ENCODE measurements at places on chromosomes 7 and 10. TPM values are rescaled to one million over a fixed set of nuclear protein-coding genes. Genes with fewer than 3 reads are reported as not detected.

- peak overlapping the region; percentile 97 for H3K4me3 ChIP-seq
- peaks cover 9% of the 10 kb centered on the region for H3K4me1 ChIP-seq
- no peak overlapping the region for H3K27ac ChIP-seq
- no peaks in the 10 kb centered on the region for H3K27me3 ChIP-seq
- peaks cover 17% of the 10 kb centered on the region for H3K36me3 ChIP-seq
Measured at GRCh38 chr7:99615989-99616358, 772 bp upstream of the ZSCAN25 start.

The SLC13A1 gene
- total RNA-seq = not detected

DNA sequence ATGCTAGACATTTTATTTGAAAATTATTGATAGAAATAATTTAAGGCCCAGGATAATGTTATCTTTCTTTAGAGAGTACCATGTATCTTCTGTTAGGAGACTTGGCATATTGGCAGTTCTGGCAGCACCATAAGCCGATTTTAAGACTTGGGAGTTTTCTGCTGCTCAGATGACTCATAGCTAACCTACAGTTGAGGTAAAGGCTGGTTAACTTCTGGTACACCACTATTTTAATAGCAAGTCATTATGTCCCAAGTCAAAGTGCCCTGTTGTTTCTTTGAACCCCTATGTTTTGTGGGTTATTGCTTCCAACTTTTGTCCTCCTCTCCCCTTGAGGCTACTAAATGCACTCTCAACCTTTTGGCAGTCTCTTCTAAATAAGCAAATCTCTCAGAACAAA, 25.2 kb downstream of the ATRNL1 start:
- no peaks in the 10 kb centered on the region for H3K27me3 ChIP-seq
- DNase-seq = no peak
- no peaks in the 10 kb centered on the region for H3K36me3 ChIP-seq
- H3K4me3 ChIP-seq = no peak overlapping the region
- H3K27ac ChIP-seq = no peak overlapping the region
- H3K4me1 ChIP-seq = no peaks in the 10 kb centered on the region

- no peak overlapping the region for H3K4me3 ChIP-seq
- H3K27me3 ChIP-seq = no peaks in the 10 kb centered on the region
- DNase-seq = peak; percentile 19
- no peak overlapping the region for H3K27ac ChIP-seq
- H3K4me1 ChIP-seq = no peaks in the 10 kb centered on the region
- no peaks in the 10 kb centered on the region for H3K36me3 ChIP-seq
Measured at GRCh38 chr7:89623018-89623672, 531.1 kb upstream of the STEAP1 start.

DNA sequence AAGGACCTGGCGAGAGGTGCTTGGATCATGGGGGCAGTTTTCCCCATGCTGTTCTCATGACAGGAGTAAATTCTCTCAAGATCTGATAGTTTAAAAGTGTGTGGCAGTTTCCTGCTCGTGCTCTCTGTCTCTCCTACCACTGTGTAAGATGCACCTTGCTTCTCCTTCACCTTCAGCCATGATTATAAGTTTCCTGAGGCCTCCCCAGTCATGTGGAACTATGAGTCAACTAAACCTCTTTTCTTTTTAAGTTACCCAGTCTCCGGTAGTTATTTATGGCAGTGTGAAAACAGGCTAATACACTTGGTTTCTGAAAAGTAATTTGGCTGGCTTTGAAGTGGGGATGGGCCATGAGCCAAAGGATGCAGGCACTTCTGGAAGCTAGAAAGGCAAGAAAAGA, 268.0 kb upstream of the KAT6B start:
- peaks cover 8% of the 10 kb centered on the region for H3K4me1 ChIP-seq
- no peaks in the 10 kb centered on the region for H3K36me3 ChIP-seq
- H3K4me3 ChIP-seq = no peak overlapping the region
- H3K27me3 ChIP-seq = no peaks in the 10 kb centered on the region
- H3K27ac ChIP-seq = no peak overlapping the region

- no peaks in the 10 kb centered on the region for H3K27me3 ChIP-seq
- DNase-seq = no peak
- H3K27ac ChIP-seq = no peak overlapping the region
- H3K4me3 ChIP-seq = no peak overlapping the region
Measured at GRCh38 chr10:64859911-64860310, 1338.7 kb downstream of the REEP3 start.

The SP4 gene
- total RNA-seq = 16.9 TPM

DNA sequence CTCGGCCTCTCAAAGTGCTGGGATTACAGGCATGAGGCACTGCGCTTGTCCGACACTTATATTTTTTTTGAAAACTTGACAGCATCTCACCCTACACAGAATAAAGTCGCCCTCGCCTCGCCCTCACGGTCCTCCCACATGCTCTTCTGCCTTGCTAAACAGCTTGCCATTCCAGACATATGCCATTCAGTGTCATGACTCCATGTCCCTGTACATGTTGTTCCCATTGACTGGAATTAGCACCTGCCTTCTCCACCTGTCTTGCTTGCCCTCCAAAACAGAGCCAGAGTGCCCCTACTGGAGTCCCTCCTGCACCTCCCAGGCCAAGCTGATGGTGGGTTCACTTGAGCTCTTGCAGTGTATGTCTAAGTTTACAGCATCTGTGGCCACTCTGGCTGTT, 6.2 kb downstream of the NIPSNAP2 start:
- H3K27ac ChIP-seq = no peak overlapping the region
- H3K4me1 ChIP-seq = peaks cover 17% of the 10 kb centered on the region
- DNase-seq = no peak
- H3K36me3 ChIP-seq = no peaks in the 10 kb centered on the region
- H3K27me3 ChIP-seq = no peaks in the 10 kb centered on the region

DNA sequence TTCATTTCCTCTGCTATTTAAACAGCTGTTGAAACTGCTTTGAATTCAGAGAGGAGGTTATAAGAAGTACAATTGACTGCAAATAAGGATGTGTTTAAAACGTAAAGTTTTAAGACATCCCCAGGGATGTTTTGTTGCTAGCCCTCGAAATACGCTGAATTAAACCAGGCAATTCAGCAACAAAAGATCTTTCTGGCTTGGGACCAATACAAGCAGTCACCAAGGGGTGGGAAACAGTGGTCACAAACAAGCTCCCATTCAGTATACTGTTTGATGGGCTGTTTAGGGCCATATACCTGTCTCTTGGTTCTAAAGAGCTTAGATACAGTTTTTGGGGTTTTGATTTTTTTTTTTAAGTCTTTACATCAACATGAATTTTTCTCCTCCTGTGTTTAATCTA, 446.3 kb upstream of the POT1 start:
- no peaks in the 10 kb centered on the region for H3K4me1 ChIP-seq
- no peaks in the 10 kb centered on the region for H3K36me3 ChIP-seq
- no peak overlapping the region for H3K27ac ChIP-seq
- no peak for DNase-seq

The CRYGN gene
- 21.5 TPM for total RNA-seq

- no peaks in the 10 kb centered on the region for H3K27me3 ChIP-seq
- no peaks in the 10 kb centered on the region for H3K36me3 ChIP-seq
- H3K4me3 ChIP-seq = no peak overlapping the region
- no peak for DNase-seq
- H3K4me1 ChIP-seq = peaks cover 3% of the 10 kb centered on the region
Measured at GRCh38 chr7:29288181-29289091, 93.9 kb downstream of the CHN2 start.

DNA sequence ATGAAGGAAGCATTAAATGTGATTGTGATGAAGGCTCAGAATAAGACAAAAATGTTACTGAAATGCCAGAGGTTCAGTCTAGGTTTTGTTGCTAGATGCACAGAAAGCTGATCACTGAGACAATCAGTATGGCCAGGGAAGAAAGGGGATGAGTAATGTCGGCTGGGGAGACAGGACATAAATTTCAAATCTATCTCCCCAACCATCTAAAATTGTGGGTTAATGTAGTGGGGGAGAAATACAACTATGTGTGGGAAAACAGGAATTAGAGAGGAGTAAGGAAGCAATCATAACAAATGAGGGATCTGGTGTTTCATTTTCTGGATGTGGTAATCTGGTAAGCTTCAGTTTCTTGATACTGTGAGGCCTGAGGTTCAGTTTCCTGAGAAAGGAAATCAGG, 1111.0 kb downstream of the XPNPEP1 start:
- no peaks in the 10 kb centered on the region for H3K36me3 ChIP-seq
- no peaks in the 10 kb centered on the region for H3K4me1 ChIP-seq
- H3K27ac ChIP-seq = no peak overlapping the region
- H3K4me3 ChIP-seq = no peak overlapping the region

DNA sequence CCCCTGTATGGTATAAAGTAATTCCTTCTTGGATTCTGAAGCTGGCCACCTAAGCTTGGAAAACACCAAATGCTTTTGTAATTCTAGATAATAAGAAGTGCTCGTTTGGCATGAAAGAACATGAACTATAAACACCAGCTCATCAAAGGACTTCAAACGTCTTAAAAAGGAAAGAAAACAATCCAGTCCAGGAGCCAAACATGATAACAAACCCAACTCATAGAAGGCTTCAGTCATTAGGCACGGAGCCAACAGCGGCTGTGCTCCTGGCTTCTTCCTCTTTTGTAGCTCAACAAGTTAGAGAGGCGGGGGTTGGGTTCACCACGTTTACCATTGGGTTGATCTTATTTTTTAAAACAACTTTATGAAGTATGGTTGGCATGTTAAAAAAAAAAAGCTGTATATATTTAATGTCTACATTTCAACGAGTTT, 56.4 kb upstream of the ECHDC3 start:
- H3K4me1 ChIP-seq = peaks cover 9% of the 10 kb centered on the region
- no peak overlapping the region for H3K4me3 ChIP-seq
- H3K27me3 ChIP-seq = no peaks in the 10 kb centered on the region
- peak overlapping the region; percentile 63 for H3K27ac ChIP-seq
- H3K36me3 ChIP-seq = no peaks in the 10 kb centered on the region
- DNase-seq = peak; percentile 63

DNA sequence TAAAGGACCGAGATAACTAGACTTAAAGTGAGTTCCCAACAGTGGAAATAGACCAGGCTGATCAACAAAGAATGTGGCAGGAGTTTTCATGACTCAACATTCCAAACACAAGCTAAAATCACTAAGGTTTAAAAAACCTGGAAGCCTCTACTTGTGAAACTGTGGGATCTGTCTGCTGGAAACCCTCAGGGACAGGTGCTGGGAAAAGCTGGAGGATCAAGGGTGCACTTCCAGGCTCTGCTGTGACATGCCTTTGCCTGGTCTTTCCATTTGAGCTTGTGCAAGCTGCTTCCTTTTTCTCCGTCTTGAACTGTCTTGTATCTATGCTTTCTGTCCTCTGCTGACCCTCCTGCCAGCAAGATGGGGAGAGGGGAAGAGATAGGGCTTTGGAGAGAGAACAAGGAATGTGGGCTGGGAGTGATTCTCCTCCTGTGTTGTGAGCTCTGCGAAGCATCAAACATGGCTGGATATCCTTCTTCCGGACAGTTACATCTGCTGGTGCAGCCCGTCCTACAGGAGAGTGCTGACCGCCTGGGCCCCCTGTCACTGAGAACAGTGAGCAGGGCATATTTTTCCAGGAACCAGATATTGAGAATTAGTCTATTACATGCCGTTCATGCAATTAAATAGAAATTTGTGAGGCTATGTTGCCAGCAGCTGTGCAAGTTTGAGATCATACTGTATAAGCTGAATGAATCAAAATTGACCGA, 25.5 kb downstream of the ARHGAP22 start:
- no peaks in the 10 kb centered on the region for H3K36me3 ChIP-seq
- H3K4me1 ChIP-seq = no peaks in the 10 kb centered on the region
- H3K27ac ChIP-seq = no peak overlapping the region
- H3K4me3 ChIP-seq = no peak overlapping the region
- DNase-seq = no peak

DNA sequence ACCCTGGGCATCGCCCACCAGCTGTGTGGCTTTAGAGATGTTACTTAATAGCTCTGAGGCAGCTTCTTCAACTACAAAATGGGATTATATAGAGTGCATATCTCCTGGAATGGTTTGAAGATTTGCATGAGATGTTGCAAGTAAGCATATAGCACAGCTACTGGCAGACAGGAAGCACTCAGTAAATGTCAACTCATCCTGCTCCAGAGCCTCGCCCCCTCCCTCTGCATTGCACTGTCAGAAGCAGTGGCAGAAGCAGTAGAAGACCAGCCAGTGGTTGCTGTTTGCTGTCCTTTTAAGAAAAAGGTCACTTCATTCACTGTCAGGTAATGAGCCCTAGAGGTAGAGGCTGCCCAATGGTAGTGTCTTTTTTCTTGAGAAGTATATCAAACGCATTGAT, 180.0 kb upstream of the GHITM start:
- no peak overlapping the region for H3K4me3 ChIP-seq
- H3K4me1 ChIP-seq = no peaks in the 10 kb centered on the region
- H3K36me3 ChIP-seq = no peaks in the 10 kb centered on the region
- H3K27ac ChIP-seq = no peak overlapping the region

GRCh38 chr7:18504965-18505364, 9.4 kb downstream of the HDAC9 start:
- H3K27ac ChIP-seq = no peak overlapping the region
- no peak for DNase-seq
- H3K27me3 ChIP-seq = no peaks in the 10 kb centered on the region
- H3K36me3 ChIP-seq = no peaks in the 10 kb centered on the region
- H3K4me1 ChIP-seq = peaks cover 10% of the 10 kb centered on the region

DNA sequence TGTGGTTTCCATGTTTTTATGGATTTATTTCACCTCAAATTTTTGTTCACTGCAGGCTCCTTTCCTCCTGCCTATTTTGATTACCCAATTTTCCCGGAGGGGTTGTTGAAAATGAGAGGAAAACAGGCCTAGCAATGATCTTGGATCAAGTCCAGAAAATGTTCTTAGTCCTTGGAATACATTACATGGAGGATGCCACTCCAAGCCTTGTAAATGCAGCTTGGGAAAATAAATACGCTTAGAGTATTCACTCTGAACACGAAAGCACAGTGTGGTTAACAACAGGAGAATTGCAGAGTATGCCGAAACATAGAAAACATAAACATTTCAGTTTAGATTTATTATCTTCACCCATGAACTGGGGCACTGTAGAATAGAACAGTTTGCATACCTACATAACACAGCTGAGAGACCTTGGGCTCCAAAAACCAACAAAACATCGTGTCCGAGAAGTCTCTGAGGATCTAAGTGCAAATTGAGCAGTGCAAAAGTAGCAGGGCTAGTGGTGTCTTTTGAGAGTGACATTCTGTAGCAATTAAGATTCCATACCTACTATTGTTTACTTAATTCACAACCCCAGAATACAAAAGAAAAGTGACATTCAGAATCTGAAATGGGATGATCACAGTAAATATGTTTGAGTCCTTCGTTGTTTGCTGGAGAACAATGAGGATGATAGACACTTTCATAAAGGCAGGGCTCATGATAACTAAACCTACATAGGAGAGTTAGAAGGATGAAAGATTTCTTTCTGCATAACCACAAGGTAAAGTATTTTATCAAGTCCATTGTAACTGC, 7.6 kb upstream of the CD36 start:
- no peaks in the 10 kb centered on the region for H3K27me3 ChIP-seq
- DNase-seq = no peak
- no peaks in the 10 kb centered on the region for H3K4me1 ChIP-seq
- H3K27ac ChIP-seq = no peak overlapping the region
- H3K4me3 ChIP-seq = no peak overlapping the region
- H3K36me3 ChIP-seq = no peaks in the 10 kb centered on the region
